SJCRH30 (cell line): ENCODE measurements at places on chromosomes 7 and 10. TPM values are rescaled to one million over a fixed set of nuclear protein-coding genes. Genes with fewer than 3 reads are reported as not detected.
A peak's percentile ranks its signal among the peaks of the same experiment; 100 is the strongest.

- no peak for DNase-seq
- H3K4me3 ChIP-seq = no peak overlapping the region
- H3K4me1 ChIP-seq = peaks cover 1% of the 10 kb centered on the region; the same call in 1 of the 2 replicates
- H3K27ac ChIP-seq = no peak overlapping the region
Measured at GRCh38 chr10:104452977-104453376, 99.3 kb downstream of the CFAP58 start.

GRCh38 chr10:89653410-89653869 lies 8.4 kb upstream of the PANK1 start:
- H3K36me3 ChIP-seq = no peaks in the 10 kb centered on the region
- peak overlapping the region; percentile 8; the same call in 1 of the 2 replicates for H3K4me3 ChIP-seq
- peaks cover 5% of the 10 kb centered on the region; the same call in 1 of the 2 replicates for H3K4me1 ChIP-seq
- no peaks in the 10 kb centered on the region for H3K27me3 ChIP-seq
- no peak overlapping the region; the same call in 1 of the 2 replicates for H3K27ac ChIP-seq

- H3K36me3 ChIP-seq = peaks cover 6% of the 10 kb centered on the region; the same call in 1 of the 2 replicates
- no peak overlapping the region for H3K4me3 ChIP-seq
- H3K4me1 ChIP-seq = peaks cover 18% of the 10 kb centered on the region
- H3K27ac ChIP-seq = no peak overlapping the region
Measured at GRCh38 chr7:45026013-45026412, 26.0 kb downstream of the CCM2 start.

DNA sequence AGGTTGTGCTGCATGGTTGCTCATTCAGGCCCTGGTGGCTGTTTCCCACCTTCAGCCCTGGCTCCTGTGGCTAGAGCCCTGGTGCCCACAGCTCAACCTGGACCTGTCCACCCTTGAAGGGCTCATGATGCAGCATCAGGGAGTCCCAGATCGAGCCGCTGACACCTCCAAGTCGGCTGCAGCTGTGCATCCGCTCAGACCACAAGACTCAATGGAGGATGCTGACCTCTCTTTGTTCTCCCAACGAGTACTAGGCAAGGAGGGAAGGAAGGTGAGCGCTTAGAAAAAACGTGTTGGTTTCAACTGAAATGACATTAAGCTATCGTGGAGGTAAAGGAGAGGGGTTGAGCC lies 9.5 kb upstream of the C10orf95 start:
- DNase-seq = no peak
- H3K27ac ChIP-seq = peak overlapping the region; percentile 40
- no peaks in the 10 kb centered on the region for H3K36me3 ChIP-seq
- H3K4me1 ChIP-seq = peaks cover 17% of the 10 kb centered on the region

DNA sequence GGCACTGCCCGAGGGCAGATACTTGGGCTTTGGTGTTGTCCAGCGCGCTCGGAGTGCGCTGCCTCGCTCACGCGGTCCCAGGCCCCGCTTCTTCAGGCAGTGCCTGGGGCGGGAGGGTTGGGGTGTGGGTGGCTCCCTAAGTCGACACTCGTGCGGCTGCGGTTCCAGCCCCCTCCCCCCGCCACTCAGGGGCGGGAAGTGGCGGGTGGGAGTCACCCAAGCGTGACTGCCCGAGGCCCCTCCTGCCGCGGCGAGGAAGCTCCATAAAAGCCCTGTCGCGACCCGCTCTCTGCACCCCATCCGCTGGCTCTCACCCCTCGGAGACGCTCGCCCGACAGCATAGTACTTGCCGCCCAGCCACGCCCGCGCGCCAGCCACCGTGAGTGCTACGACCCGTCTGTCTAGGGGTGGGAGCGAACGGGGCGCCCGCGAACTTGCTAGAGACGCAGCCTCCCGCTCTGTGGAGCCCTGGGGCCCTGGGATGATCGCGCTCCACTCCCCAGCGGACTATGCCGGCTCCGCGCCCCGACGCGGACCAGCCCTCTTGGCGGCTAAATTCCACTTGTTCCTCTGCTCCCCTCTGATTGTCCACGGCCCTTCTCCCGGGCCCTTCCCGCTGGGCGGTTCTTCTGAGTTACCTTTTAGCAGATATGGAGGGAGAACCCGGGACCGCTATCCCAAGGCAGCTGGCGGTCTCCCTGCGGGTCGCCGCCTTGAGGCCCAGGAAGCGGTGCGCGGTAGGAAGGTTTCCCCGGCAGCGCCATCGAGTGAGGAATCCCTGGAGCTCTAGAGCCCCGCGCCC lies at the start of gene NPY:
Gene NPY, plus strand, starts transcription at position 294 of the 802 bp plus-strand sequence. CDS start 1,051 bp downstream, outside the sequence.
- no peak within 1 kb of the TSS for H3K27ac ChIP-seq
- 0 out of 2 replicates have a peak, but pooled peaks cover 3% of the 10 kb centered on the region for H3K27me3 ChIP-seq
- no peaks in the 10 kb centered on the region for H3K36me3 ChIP-seq
- peak within 1 kb of the TSS; percentile 50 for H3K4me3 ChIP-seq
- peak; percentile 32 for DNase-seq
- no peaks in the 10 kb centered on the region for H3K4me1 ChIP-seq

GRCh38 chr7:79078273-79078672 lies 375.2 kb downstream of the MAGI2 start:
- H3K36me3 ChIP-seq = no peaks in the 10 kb centered on the region
- H3K27me3 ChIP-seq = no peaks in the 10 kb centered on the region
- H3K27ac ChIP-seq = no peak overlapping the region
- H3K4me3 ChIP-seq = no peak overlapping the region
- DNase-seq = no peak

GRCh38 chr10:34237898-34238455 lies 577.1 kb downstream of the PARD3 start:
- H3K27me3 ChIP-seq = no peaks in the 10 kb centered on the region
- H3K4me3 ChIP-seq = no peak overlapping the region
- H3K27ac ChIP-seq = no peak overlapping the region
- no peak for DNase-seq
- no peaks in the 10 kb centered on the region for H3K36me3 ChIP-seq

DNA sequence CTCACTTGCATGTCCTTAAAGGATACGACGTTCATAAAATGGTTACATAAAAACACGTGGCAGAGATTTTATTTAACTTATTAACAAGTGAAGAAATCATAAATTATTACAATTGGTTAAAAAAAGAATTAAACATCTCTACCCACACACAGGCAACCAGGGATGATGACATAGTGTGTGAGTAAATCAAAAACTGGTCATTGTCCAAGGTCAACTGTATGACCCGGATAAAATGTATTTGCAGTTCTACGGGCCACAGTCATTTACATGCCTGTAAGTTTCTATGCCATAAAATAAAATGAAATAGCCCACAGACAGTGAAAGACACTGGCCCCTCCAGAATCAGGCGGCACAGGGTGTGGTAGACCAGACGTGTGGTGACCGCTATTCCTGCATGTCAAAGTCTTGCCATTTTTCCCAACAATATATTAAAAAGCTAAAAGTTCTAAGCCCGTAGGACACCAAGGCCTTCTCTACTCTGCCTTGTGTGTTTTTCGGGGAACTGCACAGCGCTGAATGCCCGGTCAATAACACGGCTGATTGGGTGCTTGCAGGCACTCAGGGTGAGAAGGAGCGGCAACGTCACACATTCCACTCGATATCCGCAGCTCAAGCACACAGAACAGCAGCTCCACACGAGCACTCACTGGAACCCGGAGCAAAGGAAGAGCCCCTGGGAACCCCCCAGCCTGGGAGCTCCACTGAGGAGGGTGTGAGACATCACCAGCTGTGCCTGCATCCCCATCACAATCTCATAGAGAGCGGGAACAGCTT lies 143.3 kb upstream of the PPP2R2D start:
- no peaks in the 10 kb centered on the region for H3K27me3 ChIP-seq
- no peak overlapping the region for H3K4me3 ChIP-seq
- no peaks in the 10 kb centered on the region for H3K4me1 ChIP-seq
- no peaks in the 10 kb centered on the region for H3K36me3 ChIP-seq
- DNase-seq = no peak
- no peak overlapping the region for H3K27ac ChIP-seq

DNA sequence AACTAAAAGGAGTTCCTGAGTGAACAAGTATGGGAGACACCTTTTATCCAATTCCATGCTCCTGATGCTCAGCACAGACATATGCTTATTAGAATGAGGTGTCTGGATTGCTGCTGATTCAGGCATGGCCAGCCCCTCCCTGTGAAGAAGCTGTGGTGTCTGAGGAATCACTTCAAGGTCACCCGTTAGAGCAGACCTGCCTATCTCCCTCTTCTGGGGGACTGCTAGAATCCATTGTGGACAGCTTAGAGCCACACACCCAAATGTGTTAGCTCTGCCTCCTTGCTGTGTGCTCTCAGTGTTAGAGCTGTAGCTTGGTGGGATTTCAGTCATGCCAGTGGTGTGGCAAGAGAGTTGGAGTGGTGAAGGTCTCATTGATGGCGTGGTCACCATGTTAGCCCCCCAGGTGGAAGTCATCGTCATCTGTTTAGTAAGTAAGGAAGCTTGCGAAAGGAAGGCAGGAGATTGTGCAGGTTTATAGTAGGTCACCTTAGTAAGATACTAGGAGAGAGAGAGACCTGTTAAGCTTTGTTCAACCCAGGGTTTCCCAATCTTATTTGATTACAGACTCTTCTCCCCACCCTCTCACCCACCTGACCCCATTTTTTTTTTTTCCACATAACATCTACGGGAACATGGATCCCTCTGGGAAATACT lies 12.8 kb downstream of the PRXL2A start:
- no peak overlapping the region for H3K4me3 ChIP-seq
- no peak overlapping the region for H3K27ac ChIP-seq
- DNase-seq = no peak

DNA sequence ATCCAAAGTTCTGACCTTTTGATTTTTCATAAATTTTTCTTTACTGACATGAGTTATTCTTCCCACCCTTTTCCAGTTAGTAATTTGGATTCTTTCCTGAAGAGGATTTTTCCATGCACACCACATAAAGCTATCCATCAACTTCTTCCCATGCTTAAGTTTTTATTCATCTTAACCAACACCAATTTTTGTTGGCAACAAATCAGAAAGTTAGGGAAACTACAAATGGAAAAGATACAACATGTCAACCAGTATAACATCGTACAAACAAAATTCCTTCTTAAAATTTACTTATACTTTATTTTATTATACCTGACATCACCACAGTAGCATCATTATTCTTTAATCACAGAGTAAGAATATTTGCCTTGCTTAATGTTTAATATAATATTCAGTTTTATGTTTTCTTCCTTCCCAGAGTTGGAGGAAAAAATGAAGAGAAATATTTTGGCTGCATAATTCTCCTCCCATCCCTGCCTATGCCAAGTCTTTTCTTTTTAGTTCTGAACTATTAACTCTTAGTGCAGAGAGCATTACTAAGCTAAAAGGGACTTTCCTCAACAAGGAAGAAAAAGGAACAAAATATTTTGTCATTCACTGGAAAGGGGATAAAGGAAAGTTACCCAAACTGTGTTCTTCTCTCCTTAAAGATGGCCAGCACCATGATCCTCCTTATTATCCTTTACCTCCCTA lies 67.5 kb upstream of the MEOX2 start:
- DNase-seq = no peak
- H3K27ac ChIP-seq = no peak overlapping the region
- H3K27me3 ChIP-seq = no peaks in the 10 kb centered on the region
- no peak overlapping the region for H3K4me3 ChIP-seq
- H3K4me1 ChIP-seq = no peaks in the 10 kb centered on the region

DNA sequence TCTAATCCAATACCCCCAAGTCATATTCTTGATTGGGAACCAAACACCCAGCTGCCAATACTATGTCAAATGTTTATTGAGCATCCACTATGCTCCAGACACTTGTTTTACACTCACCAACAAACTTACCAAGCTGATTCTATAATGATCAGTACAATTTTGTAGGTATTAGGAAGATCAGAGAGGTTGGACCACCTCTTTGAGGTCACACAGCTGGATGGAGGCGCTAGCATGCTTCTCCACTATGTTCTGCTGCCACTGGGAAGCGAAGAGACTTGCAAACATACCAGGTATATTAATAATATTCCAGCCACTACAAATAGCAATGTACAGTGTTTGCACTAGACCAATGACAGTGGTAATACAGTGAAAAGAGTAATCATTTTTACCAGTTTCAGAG lies 25.6 kb upstream of the SEPHS1 start:
- no peak overlapping the region for H3K27ac ChIP-seq
- no peaks in the 10 kb centered on the region for H3K4me1 ChIP-seq
- no peak overlapping the region for H3K4me3 ChIP-seq

PKD2L1 gene
- total RNA-seq = not detected in 2 replicates

TMEM213 gene
- not detected in 2 replicates for total RNA-seq

STEAP1 gene
- 0.55 TPM in 1 of 2 replicates, not detected in the other for total RNA-seq

SPRN gene
- not detected in 2 replicates for total RNA-seq

ZNF239 gene
- not detected in 2 replicates for total RNA-seq

CPN1 gene
- not detected in 2 replicates for total RNA-seq
